ENCODE measurements at places on chromosomes 5 and 9. TPM values are rescaled to one million over a fixed set of nuclear protein-coding genes. Genes with fewer than 3 reads are reported as not detected.

GRCh38 chr5:59325070-59325469 lies 568.5 kb downstream of the PDE4D start:
- no peak for DNase-seq

DNA sequence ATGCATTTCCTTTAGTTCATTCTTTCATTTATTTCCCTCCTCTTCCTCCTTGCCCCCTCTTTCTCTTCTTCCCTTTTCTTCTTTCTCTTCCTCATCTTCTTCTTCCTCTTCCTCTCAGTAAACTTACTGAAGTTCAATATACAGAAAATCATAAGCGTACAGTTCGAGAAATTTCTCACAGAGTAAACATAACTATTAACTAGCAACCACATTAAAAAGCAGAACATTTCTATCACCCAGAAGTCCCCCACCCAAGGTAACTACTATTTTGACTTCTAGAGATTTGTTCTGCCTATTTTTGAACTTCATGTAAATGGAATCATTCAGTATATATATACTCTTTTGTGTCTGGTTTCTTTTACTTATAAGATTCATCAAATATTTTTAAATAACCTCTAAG lies 48.2 kb downstream of the TNFAIP8 start:
- no peak for DNase-seq

- DNase-seq, result no peak
Observed at GRCh38 chr9:3795556-3795955, 269.8 kb upstream of the RFX3 start.

GRCh38 chr5:40714001-40714400 lies 34.3 kb downstream of the PTGER4 start:
- no peak for DNase-seq

GRCh38 chr5:124921694-124922093 lies 175.3 kb upstream of the ZNF608 start:
- no peak for DNase-seq

- no peak for DNase-seq
Observed at GRCh38 chr5:90803876-90804275, 245.3 kb downstream of the ADGRV1 start.

DNA sequence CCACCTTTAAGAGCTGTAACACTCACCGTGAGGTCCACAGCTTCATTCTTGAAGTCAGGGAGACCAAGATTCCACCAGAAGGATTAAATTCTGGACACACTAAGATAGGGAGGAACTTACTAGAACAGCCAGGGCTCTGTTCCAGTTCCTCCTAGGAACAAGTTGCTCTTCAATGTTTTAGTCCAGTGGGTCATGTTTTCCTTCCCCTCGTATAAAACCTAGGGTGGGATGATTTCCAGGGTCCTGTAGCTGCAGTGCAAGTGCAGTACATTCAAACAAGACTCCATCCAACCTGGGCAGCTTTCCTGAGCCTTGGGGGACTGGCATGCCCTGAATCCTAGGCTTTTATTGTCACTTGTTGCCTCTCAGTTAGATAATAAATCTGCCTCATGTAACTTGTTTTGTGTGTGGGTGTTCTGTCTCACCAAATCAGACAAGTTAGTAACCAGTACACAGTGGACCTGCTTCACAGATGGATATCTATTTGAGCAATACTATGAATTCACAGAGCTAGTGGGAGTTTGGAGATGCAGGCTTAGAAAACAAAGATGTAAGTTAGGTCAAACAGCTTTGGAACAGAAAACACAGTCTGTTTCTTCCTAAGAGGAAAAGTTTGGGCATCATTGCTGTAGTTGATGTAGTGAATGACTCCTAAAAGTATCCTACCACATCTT lies 405.6 kb downstream of the GABRG2 start:
- DNase-seq, result peak; percentile 1

GRCh38 chr9:128629852-128630545 lies 26.6 kb downstream of the DYNC2I2 start:
- DNase-seq, result no peak

GRCh38 chr9:27719711-27720110 lies 146.4 kb upstream of the C9orf72 start:
- no peak for DNase-seq

DNA sequence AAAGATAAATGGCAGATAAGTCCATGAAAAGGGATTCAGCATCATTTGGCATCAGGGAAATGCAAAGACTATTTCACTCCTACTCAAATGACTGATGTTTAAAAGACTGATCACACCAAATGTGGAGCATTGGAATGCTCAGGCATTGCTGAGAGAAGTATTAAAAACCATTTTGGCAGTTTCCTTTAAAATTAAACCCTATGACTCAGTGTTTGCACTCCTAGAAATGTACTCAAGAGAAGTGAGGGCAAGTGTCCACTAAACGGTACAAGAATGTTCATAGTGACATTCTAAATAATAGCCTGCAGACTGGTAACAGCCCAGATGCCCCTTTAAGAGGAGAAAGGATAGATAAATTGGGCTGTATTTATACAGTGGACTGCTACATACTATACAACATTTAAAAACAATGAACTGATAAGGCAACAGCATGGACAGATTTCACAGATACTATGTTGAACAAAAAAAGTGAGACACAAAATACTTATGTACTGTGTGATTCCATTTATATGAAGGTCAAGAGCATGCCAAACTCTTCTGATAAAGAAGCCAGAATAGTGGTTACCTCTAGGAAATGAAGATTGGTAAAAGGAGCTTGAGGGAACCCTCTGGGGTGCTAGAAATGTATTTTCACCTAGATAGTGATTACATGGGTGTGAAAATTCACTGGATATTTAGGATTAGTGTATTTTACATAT lies 24.6 kb downstream of the APC start:
- DNase-seq, result no peak

GRCh38 chr9:110954822-110955291 lies 83.4 kb downstream of the LPAR1 start:
- no peak for DNase-seq

- DNase-seq, result no peak
Observed at GRCh38 chr5:158614951-158615350, 484.8 kb downstream of the EBF1 start.

Gene APBA1
- total RNA-seq, result 7.8 TPM

Gene CHMP5
- total RNA-seq, result 69.5 TPM

Gene SLIT3
- total RNA-seq, result 7.4 TPM

Gene CARTPT
- total RNA-seq, result not detected

Gene CTXN3
- total RNA-seq, result 2.8 TPM

Gene GCNT4
- 0.04 TPM for total RNA-seq

All from muscle of leg (tissue), 16 donors.